ENCODE measurements at places on chromosomes 1 and 21.
A peak's percentile ranks its signal among the peaks of the same experiment; 100 is the strongest.

DNA sequence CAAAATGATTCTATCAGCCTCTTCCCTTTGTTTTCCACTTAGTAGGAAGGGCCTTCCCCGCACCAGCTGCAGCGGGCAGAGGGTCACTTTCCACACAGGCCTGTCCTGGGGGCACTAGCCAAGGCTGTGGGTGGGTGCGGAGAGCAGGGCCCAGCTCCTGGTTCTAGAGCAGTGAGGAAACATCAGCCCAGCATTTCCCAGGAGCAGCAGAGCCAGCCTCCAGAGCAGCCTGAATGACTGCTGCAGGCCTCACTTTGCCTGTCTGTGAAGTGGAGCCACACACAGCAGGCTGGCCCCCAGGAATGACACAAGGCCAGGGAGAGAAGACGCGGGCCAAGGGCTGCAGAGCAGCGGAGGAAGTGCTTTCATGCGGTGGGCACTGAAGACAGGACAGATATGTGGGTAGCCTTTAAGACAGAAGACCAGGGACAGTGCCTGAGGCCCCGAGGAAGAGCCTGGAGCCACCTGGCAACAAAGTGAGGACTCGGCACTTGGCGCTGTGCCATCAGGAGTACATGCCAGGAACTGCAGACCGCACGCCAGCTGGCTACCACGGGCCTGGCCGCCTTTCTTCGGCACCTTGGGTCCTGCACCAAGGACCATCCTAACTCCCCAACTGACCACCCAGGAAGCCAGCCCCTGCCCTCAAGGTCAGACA, 42.0 kb downstream of the ACOT7 start:
- no peak for DNase-seq

DNA sequence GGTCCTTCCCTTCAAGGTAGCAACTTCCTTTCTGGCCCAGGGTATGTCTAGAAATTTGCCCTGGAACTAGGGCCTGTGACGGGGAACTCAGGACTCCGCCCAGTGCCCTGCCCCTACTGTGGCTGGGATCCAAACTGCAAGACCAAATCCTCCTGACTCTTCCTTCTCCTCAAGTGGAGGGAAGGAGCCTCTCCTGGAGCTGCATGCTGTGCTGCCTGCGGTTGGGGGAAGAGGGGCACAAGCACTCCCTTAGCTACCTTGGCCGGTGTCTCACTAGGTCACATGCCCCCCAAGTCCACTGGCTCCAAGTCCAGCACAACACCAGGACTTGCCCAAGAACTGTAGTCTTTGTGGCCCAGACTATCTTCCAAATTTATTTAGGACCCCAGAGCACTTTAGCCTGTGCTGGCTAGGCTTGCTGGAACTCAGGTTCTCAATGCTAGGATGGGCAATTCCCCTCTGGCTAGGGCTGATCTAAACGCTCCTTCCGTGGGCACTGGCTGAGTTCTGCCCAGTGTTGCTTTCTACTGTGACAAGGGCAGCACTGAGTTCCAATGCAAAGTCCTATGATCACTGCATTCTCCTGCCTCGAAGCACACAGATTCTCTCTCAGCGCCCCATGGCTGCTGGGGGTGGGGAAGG, 12.2 kb downstream of the ADSS2 start:
- no peak for DNase-seq

GRCh38 chr1:182664296-182664695, 20.1 kb downstream of the RGS8 start:
- no peak for DNase-seq

DNA sequence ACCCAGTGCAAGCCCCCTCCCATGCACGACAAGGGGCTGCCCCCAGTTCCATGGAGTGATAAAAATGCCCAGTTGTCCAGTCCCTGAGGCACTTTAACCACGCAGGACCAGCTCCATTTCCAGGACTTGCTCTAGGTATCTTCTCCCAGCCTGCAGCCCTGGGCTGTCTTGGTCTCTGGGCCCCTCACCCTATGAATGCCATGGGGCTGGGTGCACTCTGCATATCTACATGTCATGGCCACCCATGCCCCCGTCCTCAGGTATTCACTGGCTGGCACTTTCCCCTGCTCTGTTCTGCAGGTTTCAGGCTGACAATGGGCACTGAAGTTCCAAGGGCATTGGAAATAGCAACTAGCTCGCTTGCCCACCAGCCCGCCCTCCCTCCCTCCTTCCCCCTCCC, 19.6 kb upstream of the C1orf174 start:
- peak; percentile 9 for DNase-seq

DNA sequence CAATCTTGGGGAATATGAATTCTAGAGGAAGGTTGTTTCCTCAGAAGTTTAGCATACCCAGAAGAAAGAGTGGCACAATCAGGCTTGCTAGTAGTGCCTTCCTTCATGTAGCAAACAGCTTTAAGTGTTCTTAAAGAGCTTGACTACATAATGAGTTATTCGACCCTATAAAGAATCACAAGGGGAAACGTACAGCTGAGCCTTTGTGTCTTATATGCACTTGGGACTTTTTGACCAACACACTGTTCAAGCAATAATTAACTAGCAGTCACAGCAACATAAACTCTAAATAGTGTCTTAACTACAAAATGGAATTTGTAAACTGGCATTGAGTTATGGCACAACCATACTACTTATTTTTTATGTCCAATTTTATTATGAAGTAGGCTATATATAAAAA, 86.1 kb downstream of the TTLL7 start:
- DNase-seq = no peak

DNA sequence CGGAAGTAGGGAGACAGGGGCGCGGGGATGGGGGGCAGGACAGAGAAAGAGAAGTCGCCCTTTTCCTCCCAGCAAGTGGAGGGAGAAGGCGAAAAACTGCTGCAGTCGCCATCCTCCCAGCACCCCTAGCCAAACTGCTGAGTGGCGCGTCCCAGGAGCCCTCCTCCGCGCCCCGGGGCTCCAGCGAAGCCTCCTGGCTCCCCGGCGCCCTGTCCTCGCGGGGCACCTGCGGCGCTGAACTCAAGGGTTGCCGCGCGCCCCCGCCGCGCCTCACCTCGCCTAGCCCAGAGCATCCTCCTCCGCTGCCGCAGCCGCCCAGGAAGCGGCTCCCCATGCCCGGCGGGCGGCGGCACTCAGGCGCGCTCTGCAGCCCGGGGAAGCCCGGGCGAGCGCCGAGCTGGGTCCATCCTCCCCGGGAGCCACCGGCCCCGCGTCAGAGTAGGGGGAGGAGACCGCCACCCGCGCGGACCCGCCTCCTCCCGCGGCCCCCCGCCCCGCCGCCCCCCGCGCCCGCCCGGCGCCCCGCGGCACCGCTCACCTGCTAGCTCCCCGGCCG, at the start of gene DAB1:
TSS of gene DAB1 (minus strand) at position 405 of the 556 bp plus-strand sequence. CDS start 133,030 bp downstream, outside the sequence.
- peak; percentile 27 for DNase-seq

Measured in posterior cingulate gyrus (tissue), 11 donors.